ENCODE measurements at places on chromosomes 3 and 15.

DNA sequence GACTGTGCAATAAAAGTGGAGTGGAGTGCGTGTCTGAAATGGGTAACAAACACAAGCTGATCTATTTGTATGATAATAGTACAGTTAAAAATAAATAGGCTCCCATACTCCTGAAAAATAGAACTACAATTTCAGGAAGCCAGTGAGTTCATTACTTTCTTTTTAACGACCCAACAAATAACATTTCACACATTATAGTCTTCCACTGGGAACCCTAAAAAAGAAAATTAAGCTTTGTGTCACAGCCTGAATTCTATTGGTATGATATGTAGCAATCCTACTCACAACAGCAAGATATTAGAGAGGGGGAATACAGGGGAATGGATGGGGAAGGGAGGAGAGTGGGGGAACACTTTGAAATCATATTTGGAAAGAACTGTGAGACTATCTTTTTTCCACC lies 156.9 kb upstream of the CNTN3 start:
- DNase-seq, result no peak

GRCh38 chr3:59237121-59237520 lies 187.3 kb upstream of the CFAP20DC start:
- DNase-seq, result no peak

- DNase-seq, result no peak
Measured at GRCh38 chr3:147939839-147940238, 530.7 kb downstream of the ZIC1 start.

- no peak for DNase-seq
Measured at GRCh38 chr3:141440942-141441341, 45.9 kb upstream of the RASA2 start.

DNA sequence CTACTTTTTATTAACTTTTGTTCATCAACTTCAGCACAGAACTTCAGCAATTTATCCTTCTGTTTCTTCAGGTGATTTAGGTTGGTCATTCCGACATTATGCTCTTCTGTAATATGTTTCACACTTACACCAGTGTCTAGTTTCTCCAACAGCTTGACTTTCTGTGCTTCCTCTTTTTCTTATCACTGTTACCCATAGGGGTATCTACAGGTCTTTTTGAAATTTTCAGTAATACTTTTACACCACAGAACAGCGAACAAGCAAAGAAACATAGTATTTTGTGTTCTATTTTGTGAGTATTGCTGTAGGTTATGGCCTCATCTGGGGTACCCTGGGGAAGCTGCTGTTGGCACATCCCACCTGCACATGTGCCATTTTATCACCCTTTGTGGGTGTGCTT lies 260.7 kb downstream of the NSUN3 start:
- DNase-seq, result peak; percentile 10

- DNase-seq, result no peak
Measured at GRCh38 chr15:72411111-72411510, 13.0 kb downstream of the TMEM202 start.

- DNase-seq, result no peak
Measured at GRCh38 chr15:22888120-22888859, 49.8 kb downstream of the NIPA2 start.

GRCh38 chr15:99618941-99619411 lies 53.2 kb downstream of the MEF2A start:
- no peak for DNase-seq

DNA sequence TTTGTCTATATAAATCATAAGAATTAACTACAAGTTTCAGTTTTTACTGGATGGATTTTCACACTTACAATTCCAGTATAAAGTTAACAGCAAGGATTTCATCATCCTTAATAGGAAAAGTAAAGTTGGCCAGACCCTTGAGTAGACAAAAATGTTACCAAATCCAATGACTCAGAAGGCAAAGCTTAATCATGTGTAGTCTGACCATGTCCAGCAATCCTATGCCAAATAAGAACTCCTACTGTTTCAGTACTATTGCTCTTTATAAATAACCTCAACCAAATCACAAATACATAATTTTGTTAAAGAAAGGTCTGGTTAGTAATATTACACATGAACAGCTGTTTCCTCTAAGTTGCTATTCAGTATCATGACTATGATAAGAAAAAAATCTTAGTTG lies 35.0 kb downstream of the PLOD2 start:
- no peak for DNase-seq

GRCh38 chr3:59867185-59868002 lies 817.6 kb upstream of the CFAP20DC start:
- no peak for DNase-seq

DNA sequence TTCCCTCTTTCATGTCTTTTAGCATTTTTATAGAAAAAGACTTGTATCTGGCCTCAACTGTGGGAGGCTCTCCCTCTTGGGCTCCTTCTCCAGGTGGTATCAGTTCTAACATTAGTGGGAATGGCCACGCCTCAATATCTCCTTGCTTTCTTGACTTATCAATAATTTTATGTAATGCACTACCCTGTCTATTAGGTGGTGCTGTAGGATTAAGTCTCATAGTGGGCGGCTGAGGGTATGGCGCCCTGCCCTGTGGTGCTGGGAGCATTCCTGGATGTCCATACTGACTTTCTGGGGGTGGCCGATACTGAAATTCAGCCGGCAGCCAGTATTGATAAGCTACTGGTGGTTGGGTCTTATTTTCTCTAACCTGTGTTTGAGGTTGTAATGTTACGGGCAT lies 8.7 kb upstream of the RPUSD3 start:
- DNase-seq, result no peak

DNA sequence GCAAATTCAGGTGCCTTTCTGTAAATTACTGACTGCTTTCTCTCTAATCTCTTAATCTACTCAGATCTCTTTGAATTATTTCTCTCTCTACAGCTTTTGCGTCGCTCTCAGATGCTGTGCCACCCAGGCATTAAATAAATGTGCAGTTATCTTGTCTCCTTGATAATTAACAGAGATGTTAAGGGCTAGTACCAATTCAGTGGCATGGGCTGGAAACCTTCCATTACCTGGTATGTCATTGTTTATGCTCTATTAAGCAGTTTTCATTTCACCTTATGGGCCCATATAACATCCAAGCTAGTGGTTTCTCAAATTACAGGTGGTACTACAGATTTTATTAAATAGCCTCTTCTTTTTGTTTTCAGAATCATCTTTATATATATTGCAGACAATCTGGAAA lies 66.0 kb downstream of the PEX5L start:
- no peak for DNase-seq

- DNase-seq, result no peak
Measured at GRCh38 chr3:191217301-191217700, 18.3 kb downstream of the OSTN start.

- no peak for DNase-seq
Measured at GRCh38 chr3:157335233-157336076, 101.2 kb upstream of the PTX3 start.

- DNase-seq, result peak; percentile 98
Measured at GRCh38 chr15:91264651-91265351, 164.7 kb downstream of the SV2B start.

DNA sequence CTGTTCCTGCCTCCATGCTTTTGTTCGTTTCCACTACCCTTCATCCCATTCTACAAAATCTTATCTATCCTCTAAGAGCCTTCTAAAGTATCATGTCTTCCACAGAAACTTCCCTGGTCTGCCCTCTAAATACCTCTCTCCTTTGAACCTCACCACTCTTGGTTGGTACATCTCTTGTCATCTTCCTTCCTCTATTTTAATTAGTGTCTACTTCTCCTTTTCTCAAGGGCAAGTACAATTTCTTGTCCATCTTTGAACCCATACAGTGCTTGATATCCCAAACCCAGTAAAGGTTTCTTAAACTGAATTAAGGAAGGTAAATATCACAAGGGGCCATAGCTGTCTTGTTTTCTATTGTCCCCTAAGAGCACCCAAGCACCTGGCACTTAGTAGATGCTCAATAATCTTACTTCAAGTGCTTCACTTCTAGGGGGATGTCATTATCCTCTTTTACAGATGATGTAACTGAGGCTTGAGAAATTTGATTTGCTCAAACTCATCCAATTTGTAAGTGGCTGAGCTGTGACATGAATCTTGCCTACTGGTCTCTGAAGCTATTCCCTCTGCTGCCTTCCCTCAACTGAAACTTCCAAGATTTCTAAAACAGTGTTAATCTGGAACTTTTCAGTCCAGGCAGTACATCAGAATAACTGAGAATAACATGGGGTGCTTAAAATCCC lies 2.6 kb upstream of the DAPK2 start:
- DNase-seq, result peak; percentile 67

DNA sequence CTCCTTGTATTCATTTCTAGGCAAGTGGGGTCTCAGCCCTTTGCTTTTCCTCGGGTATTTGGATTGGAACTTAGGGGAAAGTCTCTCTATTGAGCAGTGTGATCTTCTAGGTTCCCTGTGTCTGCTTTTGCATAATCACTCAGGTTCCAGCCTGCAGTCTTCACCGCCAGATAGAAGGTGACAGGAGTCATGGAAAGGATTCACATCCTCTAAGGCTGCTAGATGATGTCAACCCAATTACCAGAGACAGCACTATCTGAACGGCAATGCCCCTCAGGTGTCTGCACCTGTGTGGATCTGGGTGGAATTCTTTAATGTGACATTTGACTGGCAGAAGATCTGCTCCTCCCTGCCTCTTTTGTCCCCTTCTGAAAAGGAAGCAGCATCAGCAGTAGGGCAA lies 177.7 kb downstream of the P3H2 start:
- no peak for DNase-seq

DNA sequence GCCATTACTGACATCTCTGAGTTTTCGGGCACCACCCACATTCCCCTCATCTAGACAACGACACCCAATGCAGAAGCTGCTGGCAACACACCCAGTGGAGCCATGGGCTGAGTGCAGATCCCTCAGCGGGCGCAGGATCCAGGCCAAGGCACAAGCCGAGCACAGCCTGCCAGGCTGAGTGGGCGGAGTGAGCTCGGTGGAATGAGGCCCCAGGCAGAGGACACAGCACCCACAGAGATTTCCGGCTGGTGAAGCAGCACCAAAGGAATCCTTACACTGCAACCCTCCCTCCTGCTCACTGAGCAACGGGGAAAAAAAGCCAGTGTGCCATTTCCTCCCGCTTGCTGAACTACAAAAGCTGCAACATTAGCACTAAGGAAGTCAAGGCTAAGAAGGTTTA lies 34.3 kb downstream of the ZMAT3 start:
- peak; percentile 94 for DNase-seq

GRCh38 chr3:122094693-122095092 lies 39.5 kb downstream of the CD86 start:
- no peak for DNase-seq

- no peak for DNase-seq
Measured at GRCh38 chr3:143083781-143084180, 35.8 kb upstream of the CHST2 start.

DNA sequence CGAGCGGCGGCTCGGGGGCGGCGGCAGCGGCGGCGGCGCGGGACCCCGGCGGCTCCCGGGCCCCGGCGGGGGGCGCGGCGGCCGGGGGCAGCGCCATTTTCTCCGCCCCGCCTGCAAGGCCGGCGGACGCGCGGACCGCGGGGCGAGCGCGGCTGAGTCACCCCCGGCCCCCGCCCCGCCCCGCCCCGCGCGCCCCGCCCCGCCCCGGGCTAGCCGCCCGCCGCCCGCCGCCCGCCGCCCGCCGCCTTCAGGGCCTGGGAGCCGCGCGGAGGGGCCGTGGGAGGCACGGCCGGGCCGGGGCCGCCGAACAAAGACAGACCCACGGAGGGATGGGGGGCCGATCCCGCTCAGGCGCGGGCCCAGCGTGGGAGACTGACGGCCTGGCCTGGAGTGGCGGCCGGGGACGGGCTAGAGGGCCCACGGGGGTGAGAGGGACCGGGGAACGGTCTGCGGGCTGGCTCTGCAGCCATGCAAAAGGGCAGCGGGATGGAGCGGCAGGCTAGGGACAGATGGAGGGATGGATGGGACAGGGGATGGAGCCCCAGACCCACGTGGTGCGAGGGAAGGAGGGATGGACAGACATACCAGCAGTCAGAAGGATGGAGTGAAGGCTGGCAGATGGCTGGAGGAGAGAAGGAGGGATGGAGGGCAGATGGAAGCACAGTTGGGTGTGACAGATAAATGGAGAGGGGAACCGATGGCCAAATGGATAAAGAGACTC lies at the start of gene EIF4E3:
Gene EIF4E3, minus strand, starts transcription at position 132 of the 721 bp plus-strand sequence. Its CDS starts 35 bp downstream, at position 97.
- no peak for DNase-seq

GRCh38 chr3:196235452-196236122 lies 19.3 kb downstream of the SLC51A start:
- no peak for DNase-seq

- no peak for DNase-seq
Measured at GRCh38 chr3:114446600-114446999, 152.8 kb downstream of the TIGIT start.

DNA sequence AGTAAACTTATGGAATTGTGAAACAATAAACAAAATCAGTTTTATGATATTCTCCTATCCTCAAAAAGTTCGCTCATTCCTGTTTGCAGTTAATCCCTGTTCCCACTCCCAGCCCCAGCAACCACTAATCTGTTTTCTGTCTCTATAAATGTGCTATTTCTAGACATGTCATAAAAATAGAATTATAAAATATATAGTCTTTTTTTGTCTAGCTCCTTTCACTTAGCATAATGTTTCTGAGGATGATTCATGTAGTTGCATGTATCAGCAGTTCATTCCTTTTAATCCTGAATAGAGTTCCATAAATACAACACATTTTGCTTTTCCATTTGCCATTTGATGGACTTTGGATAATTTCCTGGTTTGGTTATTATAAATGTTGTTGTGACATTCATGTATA lies 140.0 kb downstream of the KCNAB1 start:
- DNase-seq, result no peak

DNA sequence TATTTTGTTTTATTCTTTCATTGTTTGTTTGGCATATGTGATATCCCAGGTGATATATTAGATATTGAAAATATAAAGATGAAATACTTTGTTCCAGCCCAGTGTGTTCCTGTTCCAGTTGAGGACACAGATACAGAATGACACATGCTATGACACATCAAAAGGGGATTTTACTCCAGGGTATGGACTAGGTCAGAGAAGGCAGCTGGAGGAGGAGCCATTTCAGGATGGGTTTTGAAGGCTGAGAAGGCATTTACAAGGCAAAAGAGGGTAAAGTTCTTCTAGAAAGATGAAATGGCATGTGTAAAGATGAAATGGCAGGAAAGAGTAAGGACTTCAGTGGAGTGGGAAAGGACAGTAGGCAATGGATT lies 163.8 kb downstream of the ZIC1 start:
- no peak for DNase-seq

DNA sequence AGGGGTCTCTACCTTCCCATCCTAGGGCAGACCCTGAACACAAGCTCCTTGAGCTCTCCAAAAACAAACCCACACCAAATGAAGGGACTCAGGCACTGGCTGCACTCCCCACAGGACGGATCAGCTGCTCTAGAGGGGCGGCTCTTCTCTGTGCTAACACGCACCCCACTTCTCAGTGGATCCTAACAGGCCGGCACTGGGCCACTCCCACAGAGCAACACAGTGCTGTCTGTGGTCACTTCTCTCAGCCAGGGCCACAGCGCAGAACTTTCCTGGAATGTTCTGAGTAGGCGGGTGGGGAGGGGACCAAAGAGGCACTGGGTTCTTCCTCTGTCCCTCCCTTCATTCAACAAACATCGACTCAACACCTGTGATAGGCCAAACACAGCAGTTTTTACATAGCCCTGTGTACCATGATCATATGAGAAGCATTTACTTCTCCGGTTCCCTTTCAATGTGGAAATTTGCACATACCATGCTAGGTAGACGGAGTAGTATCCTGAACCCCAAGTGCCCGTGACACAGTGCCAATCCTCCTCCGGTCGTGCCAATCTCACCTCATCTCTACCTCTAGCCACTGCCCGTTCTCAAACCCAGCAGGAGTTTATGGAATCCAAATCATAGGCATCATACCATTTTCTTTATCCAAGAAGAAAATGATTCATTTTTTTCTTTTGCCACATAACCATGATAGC lies 98.1 kb downstream of the LRIG1 start:
- DNase-seq, result no peak

Measured in Kasumi-1 (cell line).